ENCODE measurements at places on chromosomes 16 and 17. TPM values are rescaled to one million over a fixed set of nuclear protein-coding genes. Genes with fewer than 3 reads are reported as not detected.

GRCh38 chr16:64417711-64418227 lies 704.1 kb downstream of the CDH11 start:
- H3K27me3 ChIP-seq = no peaks in the 10 kb centered on the region
- H3K27ac ChIP-seq = no peak overlapping the region
- H3K4me1 ChIP-seq = no peaks in the 10 kb centered on the region
- DNase-seq = no peak

DNA sequence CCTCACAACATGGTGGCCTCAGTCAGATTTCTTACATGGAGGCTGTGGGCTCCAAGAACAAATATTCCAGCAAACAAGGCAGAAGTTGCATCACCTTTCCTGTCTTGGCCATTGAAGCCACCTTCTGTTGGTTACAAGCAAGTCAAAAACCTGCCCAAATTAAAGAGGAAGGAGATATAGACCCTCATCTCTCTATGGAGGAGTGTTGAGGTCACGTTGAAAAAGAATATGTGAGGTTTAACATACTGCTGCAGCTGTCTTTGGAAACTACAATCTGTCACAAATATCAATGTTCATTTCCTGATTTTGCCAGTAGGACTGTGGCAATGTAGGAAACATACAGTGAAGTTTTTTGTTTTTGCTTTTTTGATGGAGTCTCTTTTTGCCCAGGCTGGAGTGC lies 211.4 kb downstream of the COPRS start:
- H3K27ac ChIP-seq = no peak overlapping the region
- no peak for DNase-seq
- H3K4me3 ChIP-seq = no peak overlapping the region
- H3K36me3 ChIP-seq = peaks cover 28% of the 10 kb centered on the region
- no peaks in the 10 kb centered on the region for H3K4me1 ChIP-seq
- peaks cover 3% of the 10 kb centered on the region for H3K27me3 ChIP-seq

DNA sequence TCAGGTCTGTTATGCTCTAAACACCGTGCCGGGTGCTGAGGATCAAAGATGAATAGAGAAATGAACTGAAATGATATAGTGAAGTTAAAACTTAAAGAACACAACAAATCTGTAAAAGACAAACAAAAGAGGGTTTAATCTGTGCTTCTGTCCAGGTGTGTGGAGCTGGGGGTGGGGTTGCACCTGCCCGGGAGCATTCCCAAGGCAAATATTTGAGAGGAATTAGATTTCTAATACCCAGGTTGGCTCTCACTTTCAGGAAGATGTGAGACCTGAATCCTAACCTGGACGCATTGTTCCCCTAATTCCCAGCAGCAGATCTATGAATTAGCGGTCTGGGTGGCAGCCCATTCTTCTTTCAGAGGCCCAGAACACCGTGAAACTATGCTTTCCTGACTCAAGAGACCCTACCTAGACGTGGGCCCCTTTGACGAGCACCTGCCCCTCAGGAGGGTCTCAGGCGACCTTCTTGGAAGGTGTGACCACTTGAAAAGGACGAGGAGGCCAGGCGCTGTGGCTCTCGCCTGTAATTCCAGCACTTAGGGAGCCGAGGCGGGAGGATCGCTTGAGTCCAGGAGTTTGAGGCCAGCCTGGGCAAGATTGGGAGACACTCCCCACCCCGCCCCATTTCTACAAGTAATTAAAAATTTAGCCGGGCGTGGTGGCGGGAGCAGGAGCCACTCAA lies 677 bp upstream of the RANGRF start:
- H3K27me3 ChIP-seq = no peaks in the 10 kb centered on the region
- H3K27ac ChIP-seq = peak overlapping the region; percentile 89
- DNase-seq = no peak
- no peaks in the 10 kb centered on the region for H3K36me3 ChIP-seq

DNA sequence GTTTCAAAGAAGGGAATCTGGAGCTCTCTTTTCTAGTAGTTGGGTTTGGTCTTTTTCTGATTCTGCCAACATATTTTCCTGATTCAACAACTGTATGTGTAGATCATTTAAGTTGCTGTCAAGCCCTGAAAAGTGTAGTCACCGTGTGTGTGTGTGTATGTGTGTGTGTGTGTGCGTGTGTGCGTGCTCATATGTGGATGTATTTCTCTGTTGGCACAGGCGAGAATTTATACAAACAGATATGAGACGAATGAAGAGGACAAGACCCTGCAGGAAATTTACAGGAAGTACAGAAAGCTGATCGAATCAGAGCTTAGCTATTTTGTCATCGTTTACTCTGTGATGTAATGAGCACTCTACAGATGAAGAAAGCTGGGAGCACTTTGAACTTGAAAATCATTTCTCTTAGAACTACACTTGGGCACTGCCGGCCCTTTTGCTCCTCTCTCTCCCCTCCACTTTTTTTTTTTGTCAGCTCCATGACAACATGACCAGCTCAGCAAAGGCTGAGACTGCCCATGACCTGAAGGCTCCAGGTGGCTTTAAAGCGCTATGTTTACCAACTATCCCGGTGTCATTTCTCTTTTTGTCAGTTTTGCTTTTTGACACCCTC lies 11.2 kb downstream of the FBXO39 start:
- peaks cover 40% of the 10 kb centered on the region for H3K36me3 ChIP-seq
- H3K27me3 ChIP-seq = peaks cover 39% of the 10 kb centered on the region
- H3K4me1 ChIP-seq = no peaks in the 10 kb centered on the region

DNA sequence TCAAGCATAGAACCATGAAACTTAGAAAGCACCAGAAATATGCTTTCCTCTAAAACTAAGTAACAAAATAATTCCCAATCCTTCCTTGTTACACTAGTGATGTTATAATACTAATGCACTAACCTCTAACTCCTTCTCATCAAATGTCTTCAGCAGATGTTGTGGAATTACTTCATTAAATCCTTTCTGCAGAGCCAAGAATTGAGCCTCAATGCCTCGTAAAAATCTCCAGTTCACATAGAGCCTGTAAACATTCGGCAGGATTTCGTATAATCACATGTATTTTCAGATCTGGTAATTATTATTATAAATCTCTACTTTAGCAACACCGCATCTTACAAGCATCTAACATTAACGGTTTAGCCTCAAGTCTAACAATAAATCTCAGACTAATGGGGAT lies 44.7 kb downstream of the CEP95 start:
- H3K4me3 ChIP-seq = no peak overlapping the region
- H3K36me3 ChIP-seq = peaks cover 89% of the 10 kb centered on the region
- H3K4me1 ChIP-seq = no peaks in the 10 kb centered on the region
- DNase-seq = no peak
- H3K27me3 ChIP-seq = no peaks in the 10 kb centered on the region
- H3K27ac ChIP-seq = peak overlapping the region; percentile 36

DNA sequence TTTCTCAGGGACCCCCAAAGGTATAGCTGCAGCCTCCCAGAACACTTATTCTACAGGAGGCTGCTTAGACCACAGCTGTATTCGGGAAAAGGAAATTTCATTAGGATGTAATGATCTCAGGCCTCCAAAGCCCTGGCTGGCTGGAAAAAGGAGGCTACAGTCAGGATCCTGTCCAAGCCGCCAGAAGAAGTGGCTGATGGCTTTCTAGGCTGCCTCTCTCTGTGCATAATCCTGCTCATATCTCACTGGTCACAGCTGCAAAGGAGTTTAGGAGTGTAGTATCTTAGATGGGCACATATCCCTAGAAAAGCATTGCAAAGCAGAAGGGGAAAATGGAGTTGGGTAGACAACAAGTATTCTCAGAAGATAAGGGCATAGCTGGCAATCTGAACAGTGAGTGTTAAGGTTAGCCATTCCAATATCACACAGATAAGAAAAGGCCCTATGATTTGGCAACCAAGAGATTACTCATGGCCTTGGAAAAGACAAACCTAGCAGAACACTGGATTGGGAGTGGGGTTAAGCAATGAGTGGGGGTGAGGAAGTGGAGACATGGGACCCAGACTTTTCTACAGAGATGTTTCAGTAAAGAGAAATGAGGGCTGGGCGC lies 26.0 kb upstream of the PRKCA start:
- DNase-seq = no peak
- H3K4me3 ChIP-seq = no peak overlapping the region
- H3K4me1 ChIP-seq = peaks cover 6% of the 10 kb centered on the region
- no peaks in the 10 kb centered on the region for H3K27me3 ChIP-seq
- H3K27ac ChIP-seq = no peak overlapping the region

DNA sequence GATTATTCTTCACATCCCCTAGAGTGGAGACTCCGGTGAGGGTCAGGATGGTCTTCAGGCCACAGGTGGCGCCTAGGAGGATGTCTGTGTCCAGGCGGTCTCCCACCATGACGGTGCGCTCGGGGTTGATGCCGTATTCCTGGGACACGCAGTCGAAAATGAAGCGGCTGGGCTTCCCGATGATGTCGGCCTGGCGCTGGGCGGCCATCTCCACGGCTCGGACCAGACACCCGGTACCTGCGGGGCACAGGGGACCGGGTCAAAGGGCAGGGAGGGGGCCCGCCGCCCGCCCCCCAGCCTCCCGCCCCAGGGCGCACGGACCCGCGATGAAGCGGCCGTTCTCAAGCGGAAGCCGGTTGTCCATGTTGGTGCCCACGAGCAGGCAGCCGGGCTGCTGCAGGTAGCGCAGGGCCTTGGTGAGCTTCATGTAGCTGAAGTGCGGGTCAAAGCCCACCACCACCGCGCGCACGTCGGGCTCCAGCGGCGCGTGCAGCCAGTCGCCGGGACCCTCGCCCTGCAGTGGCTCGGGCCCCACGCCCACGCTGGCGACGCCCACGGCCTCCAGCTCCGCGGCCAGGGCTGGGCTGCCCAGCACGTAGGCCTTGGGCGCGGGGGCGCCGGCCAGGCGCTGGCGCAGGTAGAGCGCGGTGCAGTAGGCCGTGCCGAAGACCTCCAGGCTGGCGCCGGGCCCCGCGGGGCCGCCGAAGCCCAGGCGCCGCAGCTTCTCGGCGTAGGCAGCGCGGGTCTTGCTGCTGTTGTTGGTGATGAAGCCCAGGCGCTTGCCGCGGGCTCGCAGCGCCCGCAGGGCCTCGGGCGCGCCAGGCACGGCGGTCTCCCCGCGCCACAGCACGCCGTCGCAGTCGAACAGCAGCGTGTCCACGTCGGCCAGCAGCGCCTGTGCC lies 572 bp downstream of the PGP start:
- H3K27ac ChIP-seq = peak overlapping the region; percentile 81
- peaks cover 6% of the 10 kb centered on the region for H3K36me3 ChIP-seq
- H3K4me1 ChIP-seq = peaks cover 23% of the 10 kb centered on the region
- DNase-seq = no peak
- peak overlapping the region; percentile 71 for H3K4me3 ChIP-seq

The FADS6 gene
- total RNA-seq = not detected

Measured in naive thymus-derived CD8-positive, alpha-beta T cell (primary cell).